Non-pigmented ciliary epithelial cell (primary cell): ENCODE measurements at places on chromosomes 1 and 21.

GRCh38 chr1:172356620-172357019 is 63.9 kb upstream of the C1orf105 start:
- peak; percentile 72 for DNase-seq

DNA sequence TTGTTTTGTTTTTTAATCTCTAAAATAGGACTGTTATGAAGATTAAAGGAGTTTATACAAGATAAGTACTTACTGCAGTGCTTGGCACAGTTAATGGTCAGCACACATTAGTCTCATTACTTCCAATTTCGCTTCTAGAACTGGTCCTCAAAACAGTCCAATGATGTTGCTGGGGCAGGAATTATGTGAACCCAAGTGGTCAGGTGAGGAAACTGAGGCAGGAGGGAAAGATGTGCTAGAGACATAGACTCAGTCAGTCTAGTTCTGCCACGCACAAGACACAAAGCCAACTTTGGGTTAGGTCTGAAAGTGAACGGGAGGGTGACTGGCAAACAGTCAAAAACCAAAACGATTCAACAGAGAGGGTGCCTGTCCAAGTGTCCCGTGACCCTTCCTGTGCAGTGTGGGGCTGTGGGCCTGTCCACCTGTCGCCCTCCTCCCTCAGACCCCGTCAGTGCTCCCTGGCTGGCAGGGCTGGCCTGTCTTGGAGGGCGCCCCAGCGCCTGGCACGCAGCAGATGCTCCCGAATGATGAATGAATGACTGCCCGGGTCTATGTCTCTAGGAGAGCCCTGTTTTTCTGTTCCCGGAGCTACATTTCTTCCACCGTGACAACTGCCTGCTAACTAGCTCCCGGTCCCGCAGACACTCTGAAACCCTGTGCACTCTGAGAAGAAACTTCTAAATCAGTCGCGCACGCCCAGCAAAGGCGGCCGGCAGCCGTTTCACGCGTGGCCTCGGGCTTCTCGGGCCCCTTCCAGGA is 2.4 kb downstream of the LRP8 start:
- DNase-seq: no peak

GRCh38 chr1:213584272-213584671 is 403.5 kb upstream of the PROX1 start:
- no peak for DNase-seq

DNA sequence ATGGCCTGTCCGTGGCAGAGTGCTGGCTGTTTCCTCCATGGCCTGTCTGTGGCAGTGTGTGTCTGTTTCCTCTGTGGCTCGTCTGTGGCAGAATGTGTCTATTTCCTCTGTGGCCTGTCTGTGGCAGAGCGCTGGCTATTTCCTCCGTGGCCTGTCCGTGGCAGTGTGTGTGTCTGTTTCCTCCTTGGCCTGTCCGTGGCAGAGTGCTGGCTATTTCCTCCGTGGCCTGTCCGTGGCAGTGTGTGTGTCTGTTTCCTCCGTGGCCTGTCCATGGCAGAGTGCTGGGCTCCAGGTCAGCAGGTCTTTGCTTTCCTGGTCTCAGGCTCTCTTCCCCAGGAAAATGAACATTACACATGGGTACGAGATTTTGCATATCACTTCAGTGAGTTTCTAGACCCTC is 138.4 kb upstream of the IPO9 start:
- DNase-seq: no peak
